Muscle of leg (tissue), 16 donors: ENCODE measurements at places on chromosomes 3 and 15. TPM values are rescaled to one million over a fixed set of nuclear protein-coding genes. Genes with fewer than 3 reads are reported as not detected.

Gene TGM4
- polyA plus RNA-seq: not detected

Gene TNNC1
- 1,724 TPM for polyA plus RNA-seq

Gene NUTM1
- polyA plus RNA-seq: 0.05 TPM

Gene A4GNT
- polyA plus RNA-seq: 0.08 TPM

Gene IQCF2
- not detected for polyA plus RNA-seq

Gene WDR93
- 0.32 TPM for polyA plus RNA-seq

Gene MYRIP
- polyA plus RNA-seq: 0.65 TPM

Gene DNAJB11
- polyA plus RNA-seq: 36.6 TPM

Gene SGO1
- polyA plus RNA-seq: 6.4 TPM

DNA sequence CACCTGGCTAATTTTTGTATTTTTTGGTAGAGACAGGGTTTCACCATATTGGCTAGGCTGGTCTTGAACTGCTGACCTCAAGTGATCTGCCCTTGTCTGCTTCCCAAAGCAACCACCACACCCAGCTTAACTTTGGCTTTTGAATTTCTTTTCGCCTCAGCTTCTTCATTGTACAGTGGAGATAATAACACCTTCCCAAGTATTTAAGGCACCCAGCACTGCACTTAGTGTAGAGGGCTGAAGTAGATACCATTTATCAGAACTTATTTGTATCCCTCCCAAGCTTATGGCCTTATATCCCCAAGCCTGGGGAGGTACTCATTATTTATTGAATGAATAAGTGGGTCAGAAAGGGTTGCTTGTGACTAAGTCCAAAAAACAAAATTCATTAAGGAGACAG is 2.3 kb downstream of the SQOR start:
- peaks cover 23% of the 10 kb centered on the region for H3K4me1 ChIP-seq
- H3K4me3 ChIP-seq: no peak overlapping the region
- DNase-seq: no peak
- H3K36me3 ChIP-seq: no peaks in the 10 kb centered on the region
- H3K27me3 ChIP-seq: peaks cover 8% of the 10 kb centered on the region

GRCh38 chr3:135229018-135229495 is 434.0 kb downstream of the EPHB1 start:
- DNase-seq: peak; percentile 58
- H3K4me3 ChIP-seq: no peak overlapping the region
- H3K36me3 ChIP-seq: no peaks in the 10 kb centered on the region
- H3K27ac ChIP-seq: peak overlapping the region; percentile 47

DNA sequence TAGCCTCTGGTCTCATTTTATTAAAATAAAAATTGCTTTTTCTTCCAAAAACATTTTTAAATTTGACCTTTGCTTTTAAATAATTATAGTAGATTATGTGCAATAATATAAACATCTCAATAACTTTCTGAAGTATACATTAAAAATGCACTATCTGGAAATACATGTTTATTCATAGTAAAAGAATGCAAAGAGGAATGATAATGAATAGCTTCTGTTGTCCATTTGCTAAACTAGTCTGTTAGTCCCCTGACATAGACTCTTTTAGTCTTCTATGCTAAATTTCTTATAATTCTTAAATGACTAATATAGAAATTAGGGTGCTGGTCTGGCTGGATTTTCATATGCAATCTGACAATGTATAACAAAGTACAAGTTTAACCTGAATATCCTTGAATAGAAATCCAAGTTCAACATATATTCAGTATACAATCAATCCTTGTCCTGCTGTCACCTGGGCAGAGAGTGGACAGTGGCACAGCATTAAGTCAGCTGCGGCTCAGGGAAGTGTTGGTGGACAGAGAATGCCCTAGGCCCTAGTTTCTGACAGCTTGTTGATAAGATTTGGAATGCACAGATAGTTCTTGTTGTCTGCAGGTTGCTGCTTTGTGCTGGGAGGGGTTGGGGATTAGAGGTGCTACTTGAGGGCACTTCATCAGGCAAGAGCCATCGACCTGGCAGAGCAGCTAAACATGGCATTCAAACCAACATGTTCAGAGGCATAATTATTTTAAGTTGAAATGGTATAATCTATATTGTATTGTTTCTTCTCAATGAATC is 161.7 kb downstream of the MBNL1 start:
- peaks cover 6% of the 10 kb centered on the region for H3K36me3 ChIP-seq
- H3K27ac ChIP-seq: no peak overlapping the region
- no peaks in the 10 kb centered on the region for H3K27me3 ChIP-seq
- peaks cover 3% of the 10 kb centered on the region for H3K4me1 ChIP-seq
- DNase-seq: no peak

- no peak for DNase-seq
- H3K27me3 ChIP-seq: no peaks in the 10 kb centered on the region
- no peak overlapping the region for H3K4me3 ChIP-seq
- no peak overlapping the region for H3K27ac ChIP-seq
These were observed 38.4 kb downstream of the PLCL2 start for GRCh38 chr3:16923112-16923511.

- H3K36me3 ChIP-seq: no peaks in the 10 kb centered on the region
- no peak overlapping the region for H3K27ac ChIP-seq
- H3K4me3 ChIP-seq: no peak overlapping the region
- DNase-seq: no peak
- H3K4me1 ChIP-seq: no peaks in the 10 kb centered on the region
These were observed 12.8 kb upstream of the PLAAT1 start for GRCh38 chr3:193228206-193228605.

DNA sequence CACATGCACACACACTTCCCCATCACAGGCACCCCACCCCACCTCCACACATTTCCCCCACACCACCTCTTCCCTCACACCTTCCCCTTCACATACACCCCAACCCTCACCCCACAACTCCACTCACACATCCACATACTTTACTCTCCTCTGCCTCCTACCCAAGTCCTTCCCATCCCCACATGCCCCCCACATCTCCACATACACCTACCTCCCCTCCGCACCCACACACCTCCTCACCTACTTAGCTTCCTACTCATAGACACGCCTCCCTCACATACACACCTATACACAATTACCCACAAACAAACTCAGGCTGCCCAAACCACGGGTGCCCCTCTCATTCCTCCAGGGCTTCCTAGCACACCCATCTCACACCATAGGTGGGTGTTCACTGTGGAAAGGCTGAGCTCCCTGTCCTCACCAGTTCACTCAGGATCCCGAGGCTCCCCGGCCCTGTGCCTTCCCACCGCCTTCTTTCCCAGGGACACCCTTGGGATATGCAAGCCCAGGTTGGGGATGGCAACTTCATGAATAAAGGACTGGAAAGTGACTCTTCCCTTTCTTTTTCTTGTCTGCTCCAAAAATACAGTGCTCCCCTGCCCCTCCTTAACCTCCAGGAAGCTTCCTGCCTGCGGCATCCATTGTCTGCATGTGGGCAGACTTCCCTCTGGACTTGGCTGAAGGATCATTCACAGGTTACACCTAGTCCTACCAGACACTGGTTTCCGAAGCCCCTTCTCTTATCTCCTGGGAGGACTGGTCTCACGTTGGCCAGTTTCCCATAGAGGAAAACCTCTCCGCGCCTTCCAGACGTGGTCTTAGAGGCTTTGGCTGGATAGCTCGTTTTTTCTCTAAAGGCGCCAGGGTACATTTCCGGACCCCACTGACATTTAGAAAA is 61.5 kb downstream of the SLCO2A1 start:
- DNase-seq: no peak
- no peaks in the 10 kb centered on the region for H3K27me3 ChIP-seq
- no peaks in the 10 kb centered on the region for H3K36me3 ChIP-seq
- no peak overlapping the region for H3K4me3 ChIP-seq
- no peak overlapping the region for H3K27ac ChIP-seq

GRCh38 chr3:141552440-141552991 is 65.7 kb downstream of the RASA2 start:
- peaks cover 9% of the 10 kb centered on the region for H3K36me3 ChIP-seq
- H3K27ac ChIP-seq: no peak overlapping the region
- no peak overlapping the region for H3K4me3 ChIP-seq
- no peaks in the 10 kb centered on the region for H3K4me1 ChIP-seq

DNA sequence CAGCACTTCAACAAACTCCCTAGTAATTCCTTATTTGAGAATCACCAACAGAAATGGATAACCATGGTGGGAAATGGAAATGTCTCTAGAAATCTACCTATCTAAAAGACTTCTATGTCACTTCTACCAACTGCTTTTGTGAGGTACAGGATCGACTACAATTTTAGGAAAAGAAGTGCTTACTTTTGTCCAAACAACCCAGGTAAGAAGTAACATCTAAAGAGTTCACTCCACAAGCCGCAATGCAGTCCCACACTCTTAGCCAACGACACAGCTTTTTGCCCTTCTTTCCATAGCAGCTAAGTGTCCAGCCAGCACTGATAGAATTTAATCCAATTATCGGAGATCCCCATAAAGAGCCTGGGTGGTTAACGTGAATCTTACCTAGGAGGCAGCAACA is 28.1 kb downstream of the ANXA2 start:
- no peaks in the 10 kb centered on the region for H3K27me3 ChIP-seq
- peaks cover 38% of the 10 kb centered on the region for H3K36me3 ChIP-seq
- H3K27ac ChIP-seq: peak overlapping the region; percentile 75
- DNase-seq: no peak
- H3K4me1 ChIP-seq: peaks cover 27% of the 10 kb centered on the region

DNA sequence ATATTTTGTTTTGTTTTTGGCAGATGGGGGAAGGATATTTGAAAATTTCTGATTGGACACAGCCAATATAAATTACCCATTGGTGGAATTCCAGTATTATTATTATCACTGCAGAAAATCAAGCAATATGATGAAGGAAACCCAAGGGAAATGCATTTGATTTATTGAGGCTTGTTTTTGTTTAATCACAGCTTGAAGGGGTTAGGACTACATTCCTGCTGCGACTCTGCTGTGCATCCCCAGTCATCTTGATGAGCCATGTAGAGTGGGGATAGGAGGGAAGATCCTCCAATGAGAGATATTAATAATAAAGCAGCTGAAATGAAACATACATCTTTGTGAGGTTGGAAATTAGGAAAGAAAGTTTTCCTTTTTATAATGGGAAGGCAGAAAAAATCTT is 208.6 kb downstream of the GAP43 start:
- no peaks in the 10 kb centered on the region for H3K4me1 ChIP-seq
- H3K36me3 ChIP-seq: no peaks in the 10 kb centered on the region
- H3K27ac ChIP-seq: no peak overlapping the region
- DNase-seq: no peak
- H3K27me3 ChIP-seq: no peaks in the 10 kb centered on the region
- H3K4me3 ChIP-seq: no peak overlapping the region

- H3K36me3 ChIP-seq: no peaks in the 10 kb centered on the region
- H3K4me1 ChIP-seq: peaks cover 48% of the 10 kb centered on the region
- H3K27me3 ChIP-seq: no peaks in the 10 kb centered on the region
- H3K27ac ChIP-seq: peak overlapping the region; percentile 61
- no peak for DNase-seq
- no peak overlapping the region for H3K4me3 ChIP-seq
These were observed 27.1 kb upstream of the KY start for GRCh38 chr3:134677987-134678308.

DNA sequence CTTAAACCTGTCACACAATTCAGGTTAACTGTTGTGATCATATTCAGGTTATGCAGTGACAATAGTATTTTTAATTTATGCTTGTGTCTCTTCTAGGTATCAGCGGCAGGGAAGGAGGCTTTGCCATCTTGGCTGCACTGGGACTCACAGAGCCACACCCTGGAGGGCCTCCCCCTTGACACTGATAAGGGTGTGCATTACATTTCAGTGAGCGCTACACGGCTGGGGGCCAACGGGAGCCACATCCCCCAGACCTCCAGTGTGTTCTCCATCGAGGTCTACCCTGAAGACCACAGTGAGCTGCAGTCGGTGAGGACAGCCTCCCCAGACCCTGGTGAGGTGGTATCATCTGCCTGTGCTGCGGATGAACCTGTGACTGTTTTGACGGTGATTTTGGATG is 23.6 kb upstream of the BSN start:
- H3K27ac ChIP-seq: no peak overlapping the region
- H3K4me1 ChIP-seq: peaks cover 15% of the 10 kb centered on the region

DNA sequence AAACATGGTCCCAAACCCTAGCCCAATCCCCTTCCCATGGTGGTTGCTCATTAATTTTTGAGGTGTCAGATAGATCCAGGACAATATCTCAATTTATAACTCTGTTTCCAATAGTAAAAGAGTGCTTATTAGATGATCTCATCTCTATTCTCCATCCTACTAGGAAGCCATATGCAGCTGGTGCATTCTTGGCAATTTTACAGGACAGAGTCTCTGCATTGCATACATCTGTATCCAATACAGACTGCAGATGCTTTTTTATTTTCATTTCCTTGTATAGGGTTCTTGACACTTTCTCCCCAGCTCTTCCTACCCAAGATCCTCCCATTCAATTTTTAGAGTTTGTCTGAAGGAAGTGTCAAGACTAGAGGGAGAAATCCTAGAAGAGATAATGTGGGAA is 194.8 kb upstream of the DPH6 start:
- peak; percentile 89 for DNase-seq
- no peak overlapping the region for H3K4me3 ChIP-seq
- H3K4me1 ChIP-seq: no peaks in the 10 kb centered on the region

GRCh38 chr3:22117751-22118346 is 366.8 kb upstream of the ZNF385D start:
- no peak overlapping the region for H3K27ac ChIP-seq
- peak; percentile 75 for DNase-seq
- no peaks in the 10 kb centered on the region for H3K27me3 ChIP-seq
- no peaks in the 10 kb centered on the region for H3K4me1 ChIP-seq
- no peak overlapping the region for H3K4me3 ChIP-seq

DNA sequence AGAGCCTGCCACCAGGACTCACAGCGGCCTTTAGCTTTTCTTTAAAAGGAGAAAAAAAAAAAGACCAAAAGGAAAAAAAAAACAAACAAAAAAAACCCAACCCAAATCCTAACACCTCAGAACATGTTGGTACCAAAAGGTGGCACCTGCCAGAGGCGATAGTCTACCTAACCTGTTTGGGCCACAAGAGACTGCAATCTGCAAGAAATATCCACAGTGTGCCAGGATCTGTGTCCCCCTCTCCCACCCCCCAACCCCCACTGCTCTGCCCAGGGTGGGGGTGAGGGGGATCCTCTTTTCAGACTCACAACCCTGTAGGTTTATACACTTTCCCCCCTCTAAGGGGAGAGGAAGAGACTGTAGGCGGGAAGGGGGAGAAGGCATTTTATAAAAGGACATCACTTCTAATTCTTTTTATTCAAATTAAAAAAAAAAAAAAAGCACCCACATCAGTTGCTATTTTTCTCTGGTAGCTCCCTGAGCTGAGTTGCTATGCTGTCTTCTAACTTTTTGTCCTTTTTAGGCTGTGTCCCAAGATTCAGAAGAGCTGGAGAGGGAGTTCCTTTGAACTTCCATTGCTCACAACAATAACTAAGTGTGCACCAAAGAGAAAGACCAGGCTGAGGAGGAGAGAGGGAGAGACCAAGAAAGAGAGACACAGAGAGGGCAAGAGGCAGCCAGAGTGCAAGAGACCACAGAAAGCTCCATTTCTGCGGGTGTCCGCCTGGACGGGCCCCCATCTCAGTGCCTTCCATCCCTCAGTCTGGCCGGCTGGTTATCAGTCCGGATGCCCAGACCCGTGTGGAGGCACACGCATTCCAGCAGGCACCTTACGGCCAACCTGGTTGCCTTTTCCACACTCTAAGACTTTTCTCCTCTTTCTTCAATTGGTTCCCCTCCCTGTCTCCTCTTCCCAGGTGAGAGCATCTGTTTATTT is 48.9 kb downstream of the TLE3 start:
- no peak overlapping the region for H3K4me3 ChIP-seq
- peaks cover 31% of the 10 kb centered on the region for H3K4me1 ChIP-seq
- H3K36me3 ChIP-seq: peaks cover 58% of the 10 kb centered on the region
